H1 (cell line): ENCODE measurements at places on chromosomes 2 and 18. TPM values are rescaled to one million over a fixed set of nuclear protein-coding genes. Genes with fewer than 3 reads are reported as not detected.

The SDC1 gene
- 45.3 and 46.3 TPM in 2 replicates for total RNA-seq

DNA sequence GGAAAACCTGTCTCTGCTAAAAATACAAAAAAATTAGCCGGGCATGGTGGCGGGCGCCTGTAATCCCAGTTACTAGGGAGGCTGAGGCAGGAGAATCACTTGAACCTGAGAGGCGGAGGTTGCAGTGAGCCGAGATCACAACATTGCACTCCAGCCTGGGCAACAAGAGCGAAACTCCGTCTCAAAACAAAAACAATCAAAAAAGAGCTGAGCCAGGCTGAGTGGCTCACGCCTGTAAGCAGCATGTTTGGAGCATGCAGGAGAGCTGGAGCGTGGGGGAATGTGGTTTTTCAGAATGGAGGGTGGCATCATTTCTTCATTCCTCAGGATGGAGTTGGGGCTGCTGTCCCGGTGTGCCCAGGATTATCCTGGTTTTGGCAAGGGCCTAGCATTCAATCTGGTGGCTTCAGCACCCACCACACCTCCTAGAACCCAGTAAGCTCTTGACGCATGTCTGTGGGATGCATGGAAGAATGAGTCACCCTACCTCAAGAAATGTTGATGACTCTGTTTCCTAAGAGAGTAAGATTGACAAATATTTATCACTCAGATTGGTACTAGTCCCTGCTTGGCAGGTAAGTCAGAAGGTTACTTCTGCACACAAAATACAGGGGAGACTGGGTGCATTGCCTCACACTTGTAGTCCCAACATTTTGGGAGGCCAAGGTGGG, 90.2 kb upstream of the ODC1 start:
- no peaks in the 10 kb centered on the region for H3K27me3 ChIP-seq
- H3K4me1 ChIP-seq = no peaks in the 10 kb centered on the region
- H3K27ac ChIP-seq = no peak overlapping the region

The GREB1L gene
- 0.31 and 0.34 TPM in 2 replicates for total RNA-seq

The CCDC178 gene
- not detected in 2 replicates for total RNA-seq

The RAB31 gene
- total RNA-seq = 39.3 and 40.9 TPM in 2 replicates

- no peak overlapping the region for H3K4me3 ChIP-seq
- H3K4me1 ChIP-seq = no peaks in the 10 kb centered on the region
- no peaks in the 10 kb centered on the region for H3K36me3 ChIP-seq
- no peak overlapping the region for H3K27ac ChIP-seq
- no peak for DNase-seq
- H3K27me3 ChIP-seq = no peaks in the 10 kb centered on the region
Measured at GRCh38 chr2:217219164-217219520, 359.3 kb upstream of the TNP1 start.

The SLC4A5 gene
- 0.52 and 0.86 TPM in 2 replicates for total RNA-seq

GRCh38 chr2:151043484-151043883, 218.2 kb downstream of the RBM43 start:
- 0 out of 2 replicates have a peak, but pooled peaks cover 2% of the 10 kb centered on the region for H3K4me1 ChIP-seq
- H3K36me3 ChIP-seq = no peaks in the 10 kb centered on the region
- H3K27me3 ChIP-seq = no peaks in the 10 kb centered on the region
- H3K4me3 ChIP-seq = no peak overlapping the region
- DNase-seq = no peak
- no peak overlapping the region for H3K27ac ChIP-seq

DNA sequence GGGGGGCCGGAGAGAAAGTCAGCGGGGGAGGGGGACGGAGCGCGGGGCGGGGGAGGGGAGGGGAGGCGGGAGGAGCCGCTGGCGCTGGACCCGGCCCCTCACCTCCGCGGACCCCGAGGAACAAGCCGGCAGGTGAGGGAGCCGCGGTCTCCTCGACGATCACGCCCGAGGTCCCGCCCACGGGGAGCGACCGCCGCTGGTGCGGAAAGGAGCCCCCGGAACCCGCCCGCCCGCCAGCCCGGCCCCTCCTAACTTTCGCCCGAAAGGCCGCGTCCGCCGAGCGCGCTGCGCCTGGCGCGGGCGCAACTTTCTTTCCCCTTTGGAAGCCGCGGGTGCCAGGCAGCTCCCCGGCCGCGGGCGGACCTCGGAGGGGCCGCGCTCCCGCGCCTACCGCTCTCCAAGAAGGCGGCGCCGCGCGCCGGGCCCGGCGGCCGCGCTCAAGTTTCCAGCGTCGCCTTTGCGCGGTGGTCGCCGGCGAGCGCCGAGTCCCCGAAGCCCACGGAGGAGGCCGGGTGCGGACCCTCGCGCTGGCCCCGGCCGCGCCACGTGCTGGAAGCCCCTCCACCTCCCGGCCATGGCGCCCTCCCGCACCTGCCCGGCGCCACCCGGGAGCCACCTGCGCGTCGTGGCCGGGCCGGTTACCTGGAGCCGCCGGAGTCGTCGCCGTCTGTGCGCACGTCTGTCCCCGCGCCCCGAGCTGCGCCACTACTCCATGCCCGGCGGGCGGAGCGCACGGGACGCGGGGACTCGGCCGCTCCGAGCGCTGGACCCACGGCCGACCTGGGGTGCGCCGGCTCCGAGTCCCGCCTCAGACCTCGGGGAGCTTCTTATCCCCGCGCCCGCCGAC, at the start of gene ALKAL2:
ALKAL2 (minus strand) TSS at position 181 of the 847 bp plus-strand sequence. CDS start 256 bp downstream, outside the sequence.
- H3K4me1 ChIP-seq = peaks cover 23% of the 10 kb centered on the region
- peak; percentile 70 for DNase-seq
- peak within 1 kb of the TSS; percentile 54 for H3K4me3 ChIP-seq
- no peak within 1 kb of the TSS for H3K27ac ChIP-seq

DNA sequence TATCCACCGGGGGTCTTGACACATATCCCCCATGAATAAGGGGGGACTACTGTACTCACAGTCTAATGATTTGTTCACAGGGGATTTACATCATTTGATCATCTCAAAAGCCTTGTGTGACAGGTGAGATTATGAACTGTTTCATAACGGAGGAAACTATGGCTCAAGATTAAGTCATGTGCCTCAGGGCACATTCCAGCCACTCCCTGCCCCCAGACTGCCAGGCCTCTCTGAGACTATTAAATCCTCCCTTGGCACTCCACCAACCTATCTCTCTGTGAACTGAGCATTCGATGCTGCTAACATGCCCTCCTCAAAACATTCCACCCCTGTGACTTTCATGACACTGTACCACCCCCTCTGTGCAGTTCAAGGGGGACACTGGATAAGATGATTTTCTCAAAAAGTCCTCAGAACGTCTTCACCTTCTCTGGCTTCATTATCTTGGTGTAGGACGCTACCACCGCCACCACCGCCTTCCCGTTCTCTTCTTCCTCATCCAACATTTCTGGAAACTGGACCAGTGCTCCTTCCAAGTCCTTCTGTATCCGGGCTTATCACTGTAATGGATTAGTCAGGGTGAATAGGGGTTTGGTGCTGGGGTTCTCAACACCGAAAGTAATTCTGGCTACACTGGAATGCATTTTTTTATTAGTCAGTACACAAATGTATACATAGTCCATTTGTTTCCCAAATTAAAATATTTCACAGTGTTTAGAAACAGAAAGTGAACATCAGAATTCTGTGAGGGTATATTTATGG, 169.6 kb downstream of the KCNS3 start:
- no peaks in the 10 kb centered on the region for H3K36me3 ChIP-seq
- no peak overlapping the region for H3K4me3 ChIP-seq
- H3K4me1 ChIP-seq = no peaks in the 10 kb centered on the region
- DNase-seq = no peak
- H3K27me3 ChIP-seq = no peaks in the 10 kb centered on the region
